NCI-H1436 treated with DMSO at 0.1 percent for 48 hours (cell line): ENCODE measurements at places on chromosomes 13 and 19.

GRCh38 chr13:50511877-50512341 lies 331.6 kb downstream of the DLEU7 start:
- no peak for DNase-seq

DNA sequence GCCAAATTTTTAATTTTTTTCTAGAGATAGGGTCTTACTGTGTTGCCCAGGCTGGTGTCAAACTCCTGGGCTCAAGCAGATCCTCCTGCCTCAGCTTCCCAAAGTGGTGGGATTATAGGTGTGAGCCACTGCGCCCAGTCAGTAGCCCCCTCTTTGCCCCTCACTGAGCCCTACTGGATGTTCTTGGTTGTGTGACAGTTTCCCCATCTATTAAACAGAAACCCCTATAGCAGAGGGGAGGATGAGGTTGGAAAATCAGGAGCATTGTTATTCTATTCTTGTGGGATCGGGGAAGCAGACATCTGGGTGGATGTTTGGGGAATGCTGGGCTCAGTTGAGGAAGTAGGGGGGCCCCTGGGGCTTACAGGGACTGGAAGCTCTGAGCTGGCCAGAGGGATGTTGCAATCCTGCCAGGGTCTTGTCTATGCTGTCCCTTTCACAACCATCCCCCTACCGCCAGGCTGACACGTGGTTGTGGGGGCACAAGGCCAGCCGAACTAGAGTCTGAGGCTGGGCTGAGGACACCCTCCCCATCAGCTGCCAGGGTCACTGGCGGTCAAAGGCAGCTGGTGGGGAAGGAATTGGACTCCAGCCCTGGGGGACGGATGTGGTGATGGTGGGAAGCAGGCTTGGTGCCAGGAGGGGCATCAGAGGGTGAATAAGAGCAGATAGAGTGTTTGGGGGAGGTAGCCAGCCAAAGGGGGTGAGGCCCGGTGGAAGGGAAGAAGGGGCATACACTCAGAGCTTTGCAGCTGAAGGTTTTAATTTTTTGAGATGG lies 10.9 kb downstream of the APOC1 start:
- DNase-seq = no peak

DNA sequence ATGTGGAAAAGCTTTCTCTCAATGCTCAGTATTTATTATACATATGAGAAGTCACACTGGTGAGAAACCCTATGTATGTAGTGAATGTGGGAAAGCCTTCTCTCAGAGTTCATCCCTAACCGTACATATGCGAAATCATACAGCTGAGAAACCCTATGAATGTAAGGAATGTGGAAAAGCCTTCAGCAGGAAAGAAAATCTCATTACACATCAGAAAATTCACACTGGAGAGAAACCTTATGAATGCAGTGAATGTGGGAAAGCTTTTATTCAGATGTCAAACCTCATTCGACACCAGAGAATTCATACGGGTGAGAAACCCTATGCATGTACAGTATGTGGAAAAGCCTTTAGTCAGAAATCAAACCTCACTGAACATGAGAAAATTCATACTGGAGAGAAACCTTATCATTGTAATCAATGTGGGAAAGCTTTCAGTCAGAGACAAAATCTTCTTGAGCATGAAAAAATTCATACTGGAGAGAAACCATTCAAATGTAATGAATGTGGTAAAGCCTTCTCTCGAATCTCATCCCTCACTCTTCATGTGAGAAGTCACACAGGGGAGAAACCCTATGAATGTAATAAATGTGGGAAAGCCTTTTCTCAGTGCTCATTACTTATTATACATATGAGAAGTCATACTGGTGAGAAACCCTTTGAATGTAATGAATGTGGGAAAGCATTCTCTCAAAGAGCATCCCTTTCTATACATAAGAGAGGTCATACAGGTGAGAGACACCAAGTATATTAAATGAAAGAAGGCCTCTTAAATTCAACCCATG lies 34.4 kb downstream of the ZNF568 start:
- DNase-seq = no peak

- DNase-seq = no peak
These were observed 21.6 kb downstream of the SPATA13 start for GRCh38 chr13:24181991-24182702.

GRCh38 chr19:58352760-58353671 lies at the start of gene A1BG:
A1BG (minus strand) TSS chr19:58353492; CDS start chr19:58353437, 55 bp downstream.
- no peak for DNase-seq

GRCh38 chr13:99264051-99264450 lies 5.9 kb upstream of the GPR18 start:
- no peak for DNase-seq

- DNase-seq = no peak
These were observed 23.3 kb upstream of the POSTN start for GRCh38 chr13:37621811-37622361.

DNA sequence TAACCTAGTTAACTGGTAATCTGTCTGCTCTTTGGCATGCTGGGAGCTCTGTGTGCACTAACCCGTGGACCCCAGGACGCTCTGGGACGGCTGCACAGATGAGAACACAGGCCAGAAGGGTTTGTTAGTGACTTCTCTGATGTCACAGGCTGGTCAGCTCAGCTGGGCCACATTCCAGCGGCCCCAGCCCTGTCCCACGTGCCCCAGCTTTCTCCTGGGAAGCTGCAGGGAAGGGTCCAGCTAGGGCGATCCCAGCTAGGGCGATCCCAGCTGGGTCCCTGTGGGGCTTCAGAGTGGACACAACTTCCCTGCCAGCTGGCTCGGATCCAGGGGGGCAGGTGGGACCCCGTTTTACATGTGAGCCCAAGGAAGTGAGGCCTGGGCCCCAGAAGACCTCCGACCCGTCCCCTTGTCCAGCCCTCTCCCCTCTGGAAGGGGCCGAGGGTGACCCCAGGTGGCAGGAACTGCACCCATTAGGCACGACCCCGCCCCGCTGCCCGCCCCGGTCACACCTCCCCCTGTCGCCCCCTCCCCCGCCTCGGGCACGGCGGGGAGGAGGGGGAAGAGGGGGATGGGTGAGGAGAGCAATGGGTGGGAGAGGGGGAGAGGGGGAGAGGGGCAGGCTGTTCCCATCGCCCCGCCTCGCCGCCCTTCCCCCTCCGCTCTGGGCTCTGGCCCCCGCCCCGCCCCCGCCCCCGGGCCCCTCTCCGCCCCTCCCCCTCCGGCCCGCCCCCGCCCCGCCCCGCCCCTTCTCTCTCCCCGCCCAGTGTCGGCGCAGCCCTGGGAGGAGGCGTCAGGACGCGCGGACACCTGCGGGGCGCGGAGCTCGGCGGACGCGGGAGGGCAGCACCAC lies 75.2 kb upstream of the MCF2L start:
- DNase-seq = no peak

DNA sequence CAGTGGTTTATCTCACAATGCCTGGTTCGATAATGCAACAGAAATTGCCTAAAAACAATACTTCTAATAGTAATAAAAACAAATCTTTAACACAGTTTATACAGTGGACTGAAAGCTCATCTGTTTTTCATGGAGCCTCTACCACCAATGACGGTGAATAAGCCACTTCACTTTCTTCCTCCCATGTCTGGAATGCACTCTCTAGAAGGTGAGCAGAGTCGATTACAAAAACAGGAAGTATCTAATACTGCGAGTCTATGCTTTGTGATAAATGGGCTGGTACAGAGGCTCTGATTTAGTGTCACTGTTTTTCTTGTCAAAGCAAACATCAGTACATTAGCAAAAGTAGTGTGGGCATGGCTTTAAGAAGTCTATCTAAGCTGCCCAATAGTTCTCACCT lies 1348.6 kb upstream of the SLC10A2 start:
- no peak for DNase-seq

GRCh38 chr19:41384351-41384750 lies 8.0 kb downstream of the TMEM91 start:
- DNase-seq = no peak

DNA sequence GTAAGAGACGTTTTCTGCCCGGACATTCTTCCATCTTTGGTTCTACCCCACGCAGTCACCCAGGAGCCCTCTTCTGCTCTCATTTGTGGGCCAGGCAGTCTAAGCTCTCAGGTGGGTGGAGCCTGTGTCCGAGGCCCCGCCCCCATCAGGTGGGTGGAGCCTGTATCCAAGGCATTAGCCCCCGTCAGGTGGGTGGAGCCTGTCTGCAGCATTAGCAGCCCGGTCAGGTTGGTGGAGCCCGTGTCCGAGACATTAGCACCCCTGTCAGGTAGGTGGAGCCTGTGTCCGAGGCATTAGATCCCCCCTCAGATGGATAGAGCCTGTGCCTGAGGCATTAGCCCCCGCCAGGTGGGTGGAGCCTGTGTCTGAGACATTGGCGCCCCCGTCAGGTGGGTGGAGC lies 45.5 kb upstream of the C13orf46 start:
- DNase-seq = no peak

GRCh38 chr19:41321600-41322270 lies 11.8 kb downstream of the CCDC97 start:
- DNase-seq = no peak
